ENCODE measurements at places on chromosomes 7 and 10.

DNA sequence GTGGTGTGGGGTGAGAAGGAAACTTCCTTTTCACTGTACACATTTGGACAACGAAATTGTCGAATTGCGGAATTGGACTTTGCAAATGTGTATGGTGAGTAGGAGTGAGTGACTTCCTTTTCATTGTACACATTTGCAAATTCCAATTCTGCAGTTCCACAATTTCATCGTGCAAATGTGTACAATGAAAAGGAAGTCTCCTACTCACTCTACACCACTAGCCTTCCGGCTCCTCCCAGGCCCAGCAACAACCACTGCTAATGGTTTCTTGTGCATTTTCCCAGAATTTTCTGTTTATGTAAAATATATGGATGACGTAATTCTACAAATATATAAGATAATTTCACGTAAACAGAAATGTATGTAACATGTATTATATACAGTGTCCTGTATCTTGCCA is 118.5 kb downstream of the ARL4A start:
- no peak for DNase-seq

- DNase-seq: no peak
Observed at GRCh38 chr7:139032473-139032872, 3.4 kb downstream of the ZC3HAV1L start.

DNA sequence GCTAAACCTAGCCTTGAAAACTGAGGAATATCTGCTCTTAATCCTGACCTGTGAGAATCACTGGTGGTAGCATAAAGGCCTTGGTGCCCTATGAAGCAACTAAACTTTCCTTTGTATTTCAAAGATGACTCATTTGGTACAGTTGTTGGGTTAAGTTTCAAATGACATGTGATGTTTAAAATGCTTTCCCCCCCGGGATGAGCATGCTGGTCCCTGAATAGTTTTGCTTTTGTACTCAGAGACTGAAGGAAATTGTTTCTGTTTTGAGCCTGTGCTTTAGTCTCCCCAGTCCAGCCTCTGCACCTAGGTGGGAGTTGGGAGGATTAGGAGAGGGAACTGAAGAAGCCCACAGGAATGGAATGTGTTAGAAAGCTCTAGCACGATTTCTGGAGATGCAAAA is 258.9 kb upstream of the NPY start:
- DNase-seq: no peak

GRCh38 chr7:155700847-155701246 is 56.4 kb downstream of the RBM33 start:
- DNase-seq: no peak

DNA sequence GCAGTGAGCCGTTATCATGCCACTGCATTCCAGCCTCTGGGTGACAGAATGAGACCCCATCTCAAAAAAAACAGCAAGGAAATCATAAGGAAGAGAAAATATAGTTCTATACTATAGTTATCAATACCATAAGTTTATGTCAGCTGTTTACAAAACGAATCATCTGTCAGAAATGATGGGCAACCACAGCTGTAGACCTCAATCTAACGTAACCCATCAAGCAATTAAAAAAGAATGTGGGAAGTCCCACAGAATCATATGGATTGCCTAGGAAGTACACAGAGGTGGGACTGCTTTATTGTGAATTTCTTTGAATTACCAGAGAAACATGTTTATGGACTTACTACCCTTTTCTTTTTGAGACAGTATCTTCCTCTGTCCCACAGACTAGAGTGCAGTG is 6.9 kb downstream of the NRBF2 start:
- DNase-seq: no peak

DNA sequence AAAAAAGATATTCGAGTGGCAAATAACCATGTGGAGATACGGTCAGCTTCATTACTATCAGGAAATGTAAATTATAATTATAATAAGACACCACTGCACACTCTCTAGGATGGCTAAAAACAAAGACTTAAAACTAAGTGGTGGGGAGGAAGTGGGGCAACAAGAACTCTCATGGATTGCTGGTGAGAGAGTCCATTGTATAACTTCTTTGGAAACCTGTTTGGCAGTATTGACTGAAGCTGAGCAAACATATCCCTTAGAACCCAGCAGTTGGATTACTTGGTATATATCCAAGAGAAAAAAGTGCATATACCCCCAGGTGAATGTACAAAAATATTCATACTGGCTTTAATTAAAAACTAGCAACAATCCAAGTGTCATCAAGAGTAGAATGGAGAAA is 133.7 kb upstream of the CTBP2 start:
- DNase-seq: no peak

GRCh38 chr7:126411032-126411820 is 841.5 kb downstream of the GRM8 start:
- no peak for DNase-seq

GRCh38 chr7:123977081-123977480 is 52.0 kb downstream of the SPAM1 start:
- no peak for DNase-seq

All from activated naive CD4-positive, alpha-beta T cell (primary cell).